ENCODE measurements at places on chromosomes 4 and X.

DNA sequence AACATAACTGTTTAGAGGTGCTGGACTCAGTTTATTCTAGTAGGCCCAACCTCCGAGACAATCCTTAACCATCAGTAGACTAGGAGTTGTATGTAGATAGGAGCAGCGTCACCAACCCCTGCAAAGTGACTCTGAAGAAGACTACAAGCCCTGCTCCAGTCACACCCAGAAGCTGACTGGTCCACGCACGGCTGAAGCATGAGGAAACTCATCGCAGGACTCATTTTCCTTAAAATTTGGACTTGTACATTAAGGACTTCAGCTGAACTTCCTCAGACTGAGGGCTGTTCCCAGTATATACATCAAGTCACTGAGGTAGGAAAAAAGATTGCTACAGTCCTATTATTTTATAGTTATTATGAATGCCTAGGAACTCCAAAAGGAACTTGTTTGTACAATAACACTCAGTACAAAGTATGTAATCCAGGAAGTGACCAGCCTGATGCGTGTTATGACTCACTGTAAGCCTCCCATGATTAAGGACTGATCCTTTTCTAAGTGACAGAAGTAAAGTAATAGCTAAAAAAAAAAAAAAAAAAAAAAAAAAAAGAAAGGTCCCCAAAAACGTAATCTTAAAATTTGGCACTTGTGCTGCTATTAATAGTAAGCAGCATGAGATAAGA is 41.6 kb upstream of the UGT2B7 start:
- no peak for DNase-seq

GRCh38 chr4:110002326-110002725 is 89.6 kb downstream of the EGF start:
- DNase-seq = no peak

GRCh38 chrX:48003367-48003757 is 427 bp downstream of the ZNF182 start:
- DNase-seq = no peak

DNA sequence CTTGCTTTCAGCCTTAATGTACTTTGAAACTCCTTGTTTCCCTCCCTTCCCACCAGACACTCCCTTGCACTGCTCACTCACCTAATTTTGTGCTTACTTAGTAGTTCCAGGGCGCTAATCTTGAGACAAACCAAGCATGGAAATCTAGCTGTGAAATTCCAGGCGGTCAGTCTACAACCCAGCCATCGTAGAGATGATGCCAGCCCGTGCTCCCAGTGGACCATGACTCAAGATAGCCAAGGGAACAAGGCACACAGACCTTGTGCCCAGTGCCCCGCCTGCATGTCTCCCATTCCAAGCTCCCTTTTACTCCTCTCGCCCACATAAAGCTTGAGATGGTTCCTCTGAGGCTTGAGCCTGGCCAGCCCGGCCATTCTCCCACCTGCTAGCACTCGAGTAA is 11.1 kb downstream of the TREX2 start:
- no peak for DNase-seq

DNA sequence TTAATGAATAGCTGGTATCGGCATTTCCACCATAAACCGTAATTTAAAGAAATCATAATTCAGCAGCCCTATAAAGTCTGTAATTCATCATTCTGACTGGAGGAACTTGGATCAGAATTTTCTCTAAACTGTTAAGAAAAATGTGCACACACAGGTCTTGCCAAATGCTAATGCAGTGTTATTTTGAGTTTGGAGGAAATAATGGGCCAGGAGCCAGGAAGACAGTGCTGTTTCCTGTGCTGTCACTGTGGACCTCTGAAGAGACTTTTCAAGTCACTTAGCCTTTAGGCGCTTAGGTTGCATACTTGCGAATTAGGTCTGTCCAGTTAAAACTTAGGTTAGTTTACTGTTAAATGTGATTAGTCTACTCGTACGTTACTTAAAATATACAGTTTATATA is 137.5 kb upstream of the ANXA3 start:
- peak; percentile 17 for DNase-seq

- no peak for DNase-seq
Measured at GRCh38 chr4:55127521-55127920, 2.1 kb upstream of the KDR start.

- peak; percentile 16 for DNase-seq
Measured at GRCh38 chr4:108371282-108371681, 202.6 kb upstream of the LEF1 start.

GRCh38 chr4:61427818-61428495 is 227.8 kb downstream of the ADGRL3 start:
- DNase-seq = no peak

GRCh38 chr4:127993151-127993550 is 27.9 kb downstream of the ABHD18 start:
- no peak for DNase-seq
